ENCODE measurements at places on chromosomes 4 and X.

GRCh38 chr4:11566444-11567022, 137.8 kb upstream of the HS3ST1 start:
- no peak for DNase-seq

GRCh38 chrX:50579955-50580354, 109.3 kb upstream of the DGKK start:
- peak; percentile 15 for DNase-seq

DNA sequence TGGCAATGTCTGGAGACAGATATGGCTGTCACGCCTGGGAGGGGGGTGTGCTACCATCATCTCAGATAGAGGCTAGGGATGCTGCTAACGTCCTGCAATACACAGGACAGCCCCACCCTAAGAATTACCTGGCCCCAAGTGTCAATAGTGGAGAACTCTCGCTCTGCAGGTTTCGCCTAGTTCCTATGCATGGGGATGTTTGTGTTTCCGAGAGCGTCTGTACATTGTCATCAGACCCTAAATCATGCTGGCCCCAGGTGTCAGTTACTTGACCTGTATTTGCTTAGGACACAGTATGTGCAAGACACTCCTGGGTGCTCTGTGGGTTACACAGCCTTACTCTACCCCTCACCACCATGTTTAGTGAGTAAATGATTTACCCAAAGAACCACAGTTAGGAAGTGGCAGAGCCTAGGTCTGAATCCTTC, 90.8 kb downstream of the AFF1 start:
- no peak for DNase-seq

DNA sequence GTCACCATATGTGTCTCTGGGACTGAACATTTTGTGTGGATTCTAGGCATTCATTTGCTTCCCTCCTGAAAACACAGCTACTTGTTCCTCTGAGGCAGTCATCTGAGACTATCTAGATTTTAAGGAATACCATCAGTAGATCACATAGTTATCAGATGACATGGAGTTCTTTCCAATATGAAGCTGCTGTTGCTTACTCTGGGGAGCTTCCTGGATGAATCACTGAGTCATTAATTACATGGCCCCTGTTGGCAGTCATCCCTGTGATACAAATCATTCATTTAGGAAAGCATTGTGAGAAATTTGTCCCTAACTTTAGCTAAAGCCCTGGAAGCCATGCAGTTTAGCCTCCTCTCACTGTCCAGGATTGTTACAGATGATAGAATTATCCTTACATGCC, 98.2 kb upstream of the ARSJ start:
- DNase-seq: no peak

GRCh38 chr4:53321151-53321983, 44.5 kb downstream of the SCFD2 start:
- no peak for DNase-seq

DNA sequence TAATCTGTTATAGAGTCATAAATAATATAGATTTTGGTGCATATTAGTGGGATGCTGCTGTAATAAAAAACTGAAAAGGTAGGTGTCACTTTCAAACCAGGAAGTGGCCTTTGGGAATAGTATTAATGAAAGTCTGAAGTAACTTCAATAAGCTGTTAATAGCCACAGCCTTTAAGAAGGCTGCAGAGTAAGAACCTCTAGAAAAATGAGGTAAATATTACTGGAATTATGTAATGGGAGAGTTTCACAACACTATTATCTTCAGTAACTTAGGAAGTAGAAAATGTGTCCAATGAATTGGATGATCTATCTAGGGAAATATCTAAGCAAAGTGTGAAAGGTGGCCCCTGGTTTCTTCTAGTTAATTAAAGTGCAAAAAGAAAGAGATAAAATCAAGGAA, 104.7 kb downstream of the NCAPG start:
- DNase-seq: no peak

DNA sequence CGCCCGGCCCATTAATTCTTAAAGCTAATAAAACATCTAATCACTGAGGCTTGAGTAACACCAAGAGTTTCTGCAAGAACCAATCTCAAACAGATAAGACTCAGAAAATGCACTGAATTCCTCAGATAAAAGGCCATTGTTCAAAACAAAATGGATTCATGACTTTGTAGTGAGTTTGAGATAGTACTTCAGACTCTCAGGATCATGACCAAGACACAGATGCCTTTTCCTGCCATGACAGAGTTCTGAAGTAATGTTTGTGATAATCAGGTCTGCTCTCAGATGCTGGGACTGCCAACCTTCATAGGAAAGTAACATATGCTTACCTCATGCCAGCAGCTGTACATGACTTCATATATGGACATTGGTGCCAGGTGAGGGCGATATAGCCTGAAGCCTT, 54.6 kb downstream of the NIPAL1 start:
- DNase-seq: no peak

DNA sequence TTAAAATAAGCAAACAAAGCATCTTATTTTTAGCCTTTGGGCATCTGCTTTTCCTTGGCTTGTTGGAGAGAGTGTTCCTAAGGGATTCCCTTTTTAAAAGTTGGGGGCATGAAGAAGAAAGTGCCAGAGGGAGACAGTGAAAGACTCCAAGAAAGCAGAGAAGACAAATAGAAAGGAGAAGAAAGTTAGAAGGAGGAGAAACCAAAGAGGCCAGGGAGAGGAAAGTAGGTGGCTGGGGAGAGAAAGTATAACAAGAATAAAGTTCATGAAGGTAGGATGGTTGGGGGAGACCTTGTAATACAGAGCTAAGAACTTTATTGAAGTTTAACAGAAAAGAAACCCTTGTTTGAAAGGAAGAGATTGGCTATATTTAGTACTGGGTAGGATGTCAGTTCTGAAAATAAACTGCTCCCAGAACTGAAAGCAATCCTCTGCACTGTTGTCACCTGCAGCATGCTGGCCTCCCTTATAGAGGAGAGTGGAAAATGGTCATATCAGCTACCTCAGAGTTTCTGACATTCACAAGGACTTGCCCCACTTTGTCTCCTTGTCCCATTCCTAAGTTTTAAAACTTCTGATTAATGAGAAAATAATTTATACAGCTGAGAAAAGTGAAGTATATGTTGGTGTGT, 125.3 kb upstream of the VAMP7 start:
- no peak for DNase-seq

- peak; percentile 21 for DNase-seq
Measured at GRCh38 chr4:56757261-56757746, 64.2 kb downstream of the SPINK2 start.

GRCh38 chrX:130418740-130419139, 17.0 kb downstream of the RBMX2 start:
- DNase-seq: no peak

DNA sequence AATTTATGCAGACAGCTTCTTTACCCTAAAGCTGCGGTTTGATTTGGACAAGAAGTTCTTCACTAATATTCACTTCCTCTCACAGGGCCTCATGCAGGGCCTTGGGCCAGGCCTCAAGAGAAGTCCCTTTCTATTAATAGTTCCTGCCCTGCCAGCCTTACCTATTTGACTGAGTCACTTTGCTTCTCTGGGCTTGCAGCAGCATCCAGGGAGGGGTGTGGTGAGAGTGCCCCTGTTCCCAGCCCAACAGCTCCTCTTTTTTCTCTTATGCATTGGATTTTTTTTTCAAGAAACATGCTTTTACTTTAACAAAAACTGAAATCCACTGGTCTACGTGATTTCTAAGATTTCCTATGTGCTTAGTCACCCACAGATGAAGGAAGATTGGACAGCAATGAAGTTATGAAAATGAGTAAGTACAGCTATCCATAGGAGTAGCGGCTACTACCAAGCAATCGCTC, 26.7 kb downstream of the FAM156B start:
- no peak for DNase-seq

DNA sequence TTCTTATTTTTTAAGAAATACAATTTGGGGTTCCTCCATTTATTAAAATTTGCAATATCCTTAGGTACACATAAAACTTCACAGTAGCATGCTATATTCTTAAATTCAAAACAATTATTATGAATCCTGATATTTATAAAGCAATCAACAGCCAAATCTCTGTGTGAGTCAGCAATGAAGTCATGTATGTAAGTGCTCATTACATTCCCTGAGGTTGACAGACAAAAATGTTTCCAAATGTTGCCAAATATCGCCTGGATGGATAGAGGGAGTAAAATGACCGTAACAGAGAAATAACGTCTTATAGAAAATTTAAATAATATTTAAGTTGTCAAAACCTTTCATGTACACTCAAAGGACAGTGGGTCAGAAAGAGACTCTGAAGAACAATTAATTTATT, 220.0 kb downstream of the PCDH18 start:
- no peak for DNase-seq

DNA sequence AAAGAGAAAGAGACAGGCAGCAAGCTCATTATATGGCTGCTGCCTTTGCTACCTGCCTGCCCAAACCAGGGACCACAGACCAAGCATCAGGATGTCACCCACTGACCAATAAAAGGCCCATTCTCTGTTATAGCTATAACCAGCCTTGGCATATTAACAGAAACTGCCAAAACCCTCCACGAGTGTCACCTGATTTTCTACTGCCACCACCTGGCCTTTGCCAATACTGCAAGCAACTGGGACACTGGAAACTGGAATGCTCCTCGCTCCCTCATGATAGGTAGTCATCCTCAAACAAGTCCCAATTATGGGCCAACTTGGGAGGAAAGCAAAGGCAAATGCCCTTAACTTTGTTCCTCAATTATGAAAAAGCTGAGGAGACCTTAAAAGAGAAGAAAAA, 76.0 kb downstream of the SPIN4 start:
- DNase-seq: peak; percentile 38

GRCh38 chrX:10492250-10492649, 128.1 kb downstream of the MID1 start:
- DNase-seq: no peak

- peak; percentile 52 for DNase-seq
Measured at GRCh38 chr4:184476695-184477094, 2.3 kb upstream of the IRF2 start.

GRCh38 chr4:110904435-110905065, 281.7 kb upstream of the PITX2 start:
- no peak for DNase-seq

DNA sequence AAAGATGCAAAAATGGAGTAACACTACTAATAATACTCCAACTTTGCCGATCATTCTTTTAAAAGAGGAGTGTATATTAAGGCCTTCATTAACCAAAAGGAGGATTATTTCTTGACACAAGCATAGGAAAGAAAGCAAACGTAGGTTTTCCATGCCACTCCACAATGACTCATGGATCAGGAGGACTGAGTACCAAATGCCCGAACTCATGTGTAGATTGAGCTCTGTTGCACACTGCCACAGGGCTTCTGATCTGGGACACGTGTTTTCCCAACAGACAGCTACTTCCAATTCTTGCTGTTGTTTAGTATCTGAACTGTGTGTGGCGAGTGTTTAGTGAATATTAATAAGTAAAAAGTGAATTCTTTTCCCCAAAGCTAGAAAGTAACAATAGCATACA, 131.2 kb downstream of the LDB2 start:
- DNase-seq: no peak

DNA sequence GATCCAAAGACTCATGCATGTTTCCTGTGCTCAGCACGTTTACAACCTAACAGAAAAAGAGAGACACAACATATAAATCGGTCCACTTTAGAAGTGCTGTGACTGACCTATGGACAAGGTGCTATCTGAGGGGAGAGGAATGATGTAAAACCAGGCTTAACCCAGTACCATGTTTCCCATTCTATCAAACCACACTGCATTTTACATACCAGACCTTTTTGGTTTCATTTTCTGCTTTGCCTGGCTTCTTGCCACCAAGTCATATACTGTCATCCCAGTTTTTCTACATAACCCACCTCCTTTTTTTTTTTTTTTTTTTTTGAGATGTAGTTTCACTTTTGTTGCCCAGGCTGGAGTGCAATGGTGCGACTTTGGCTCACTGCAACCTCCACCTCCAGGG, 82.2 kb downstream of the KLF8 start:
- DNase-seq: peak; percentile 13

GRCh38 chr4:76429636-76430035, 5.4 kb upstream of the SHROOM3 start:
- DNase-seq: no peak

DNA sequence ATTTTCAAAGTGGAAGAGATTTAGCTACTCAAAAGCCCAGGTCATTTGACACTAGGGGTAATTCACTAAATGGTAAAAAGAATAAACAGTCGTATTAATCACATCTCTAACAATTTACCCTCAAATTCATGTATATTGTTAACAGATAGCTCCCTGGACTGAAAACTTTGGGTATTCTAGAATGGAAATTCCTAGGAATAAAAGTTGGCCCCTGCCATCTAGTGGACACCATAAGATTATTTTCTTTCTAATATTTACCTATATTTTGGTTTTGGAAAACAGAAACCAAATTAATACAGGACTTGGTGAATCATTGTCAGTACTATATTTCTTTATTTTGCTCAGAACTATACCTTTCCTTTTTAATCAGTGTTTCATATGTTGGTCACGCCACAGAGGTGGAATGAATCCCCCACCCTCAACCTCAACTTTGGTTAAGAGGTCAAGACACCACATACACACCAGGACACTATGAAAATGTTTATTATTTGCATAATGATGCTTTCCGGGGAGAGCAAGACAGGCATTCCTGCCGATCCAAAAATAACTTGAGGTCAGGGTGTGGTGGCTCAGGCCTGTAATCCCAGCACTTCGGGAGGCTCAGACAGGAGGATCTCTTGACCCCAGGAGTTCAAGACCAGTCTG, 96.2 kb upstream of the APOOL start:
- no peak for DNase-seq

- DNase-seq: no peak
Measured at GRCh38 chrX:41516999-41517765, 70.0 kb downstream of the NYX start.

DNA sequence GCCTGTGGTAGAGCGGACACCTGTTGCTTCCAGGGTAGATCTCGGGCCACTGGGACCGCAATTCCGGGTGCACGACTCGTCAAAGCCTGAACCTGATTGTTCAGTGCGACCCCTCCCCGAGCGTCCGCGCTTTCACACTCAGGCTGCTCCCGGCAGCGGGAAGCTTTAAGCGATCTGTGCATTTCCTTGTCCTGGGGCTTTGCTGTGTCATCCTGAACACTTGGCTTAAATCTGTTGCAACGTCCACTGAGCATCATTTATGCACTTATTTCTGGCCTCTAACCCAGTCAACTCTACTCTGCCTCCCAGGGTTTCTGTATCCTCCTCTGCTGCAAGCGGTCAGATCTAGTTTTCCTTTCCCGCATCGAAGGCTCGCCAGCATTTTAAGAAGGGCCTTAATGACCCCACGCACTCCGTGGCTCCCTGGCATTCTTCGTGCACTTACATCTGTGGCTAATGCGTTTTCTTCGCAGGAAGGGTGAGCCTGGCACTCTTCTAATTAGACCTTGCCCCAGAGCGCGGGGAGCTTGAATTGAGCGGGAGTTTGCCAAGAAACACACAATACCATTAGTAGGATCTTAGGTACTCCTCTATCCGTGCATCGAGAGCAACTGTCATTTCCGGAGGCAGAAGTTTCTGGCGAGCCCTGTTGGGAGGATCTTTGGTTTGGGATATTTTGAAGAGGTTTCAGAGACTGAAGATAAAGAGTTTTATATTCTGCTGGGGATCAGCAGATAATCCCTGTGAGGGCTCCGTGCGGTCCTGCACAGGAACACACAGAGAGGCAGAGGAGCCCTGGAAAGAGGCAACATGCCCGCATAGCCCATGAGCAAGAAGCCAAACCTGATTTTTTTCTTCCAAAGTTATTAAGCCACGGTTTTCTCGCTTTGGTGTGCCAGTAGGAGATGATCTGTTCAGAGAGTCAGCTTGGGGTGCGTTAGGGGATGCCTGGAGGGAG, 654 bp upstream of the DDIT4L start:
- no peak for DNase-seq

- no peak for DNase-seq
Measured at GRCh38 chr4:74161666-74162450, 3.9 kb downstream of the MTHFD2L start.
